Myometrial cell (primary cell): ENCODE measurements at places on chromosomes 3 and 15. TPM values are rescaled to one million over a fixed set of nuclear protein-coding genes. Genes with fewer than 3 reads are reported as not detected.

Gene TM4SF1
- 190 and 206 TPM in 2 replicates for total RNA-seq

Gene FILIP1L
- 35.1 and 40.1 TPM in 2 replicates for total RNA-seq

Gene CFAP91
- under 0.01 TPM in 1 of 2 replicates, not detected in the other for total RNA-seq

Gene C3orf85
- not detected in 2 replicates for total RNA-seq

Gene GPR156
- total RNA-seq: under 0.01 and 0.35 TPM in 2 replicates
